Urinary bladder (tissue), 4 donors: ENCODE measurements at places on chromosomes 13 and 19. TPM values are rescaled to one million over a fixed set of nuclear protein-coding genes. Genes with fewer than 3 reads are reported as not detected.

Gene LAIR1
- total RNA-seq, result 11.8 TPM

Gene WDR88
- total RNA-seq, result not detected

Gene PSG4
- total RNA-seq, result 0.11 TPM

Gene KIR3DL3
- total RNA-seq, result not detected

Gene ZNF653
- 4.5 TPM for total RNA-seq

Gene GAPDHS
- total RNA-seq, result not detected

Gene PSG6
- not detected for total RNA-seq

Gene PSG5
- not detected for total RNA-seq

Gene ATP4B
- not detected for total RNA-seq

Gene RASGRP4
- 0.95 TPM for total RNA-seq

Gene DENND1C
- 0.63 TPM for total RNA-seq

GRCh38 chr13:110304256-110304655 lies 2.7 kb downstream of the COL4A1 start:
- no peak for DNase-seq

- DNase-seq, result peak; percentile 70
Observed at GRCh38 chr13:113820813-113821651, 42.8 kb downstream of the GAS6 start.

DNA sequence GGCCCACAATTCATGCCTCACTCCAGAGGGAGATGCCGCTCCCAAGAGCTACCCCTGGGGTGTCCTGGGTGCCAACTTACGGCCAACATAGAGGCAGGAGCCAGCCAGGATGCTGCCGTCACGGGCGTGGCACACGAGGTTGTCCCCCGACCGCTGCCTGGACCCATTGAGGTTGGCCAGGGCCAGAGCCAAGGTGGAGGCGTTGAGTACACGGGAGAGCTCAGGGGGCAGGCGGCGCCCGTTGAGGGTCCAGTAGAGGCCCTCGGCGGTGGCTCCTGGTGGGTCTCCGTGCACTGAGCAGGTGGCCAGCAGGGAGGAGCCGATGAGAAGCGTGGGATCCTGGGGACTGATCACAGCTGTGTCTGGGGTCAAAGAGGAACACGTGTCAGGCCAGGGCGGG lies 7.1 kb downstream of the CRLF1 start:
- DNase-seq, result no peak

DNA sequence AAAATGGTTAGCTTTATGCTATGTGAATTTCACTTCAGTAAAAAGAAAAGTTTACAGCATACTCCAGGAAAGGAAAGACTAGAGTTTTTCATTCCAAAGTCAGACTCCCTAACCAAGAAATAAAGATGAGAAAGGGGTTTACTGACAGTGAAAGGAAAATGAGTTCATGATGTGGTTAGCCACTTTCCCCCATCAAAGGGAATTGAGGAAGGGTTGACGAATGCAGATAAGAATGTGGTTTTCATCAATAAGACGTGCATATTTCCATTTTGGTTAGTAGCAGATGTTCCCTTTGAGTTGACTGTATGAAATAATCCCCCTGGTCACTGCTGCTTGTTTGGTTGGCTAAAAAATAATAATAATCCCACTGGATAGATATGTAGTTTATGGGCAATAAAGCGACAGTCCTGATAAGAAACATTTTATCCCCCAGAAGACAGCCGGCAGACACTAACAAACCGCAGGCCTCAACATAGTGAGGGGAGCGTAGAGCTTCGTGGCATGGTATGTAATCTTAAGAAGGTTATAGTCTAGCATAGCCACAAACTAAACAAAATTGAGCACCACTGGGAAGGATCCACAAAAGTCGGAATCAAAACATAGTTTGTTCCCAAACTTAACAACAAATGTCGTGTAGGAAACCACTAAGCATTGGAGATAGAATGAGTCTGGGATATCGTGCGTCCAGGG lies 114.8 kb downstream of the COL4A2 start:
- DNase-seq, result no peak

DNA sequence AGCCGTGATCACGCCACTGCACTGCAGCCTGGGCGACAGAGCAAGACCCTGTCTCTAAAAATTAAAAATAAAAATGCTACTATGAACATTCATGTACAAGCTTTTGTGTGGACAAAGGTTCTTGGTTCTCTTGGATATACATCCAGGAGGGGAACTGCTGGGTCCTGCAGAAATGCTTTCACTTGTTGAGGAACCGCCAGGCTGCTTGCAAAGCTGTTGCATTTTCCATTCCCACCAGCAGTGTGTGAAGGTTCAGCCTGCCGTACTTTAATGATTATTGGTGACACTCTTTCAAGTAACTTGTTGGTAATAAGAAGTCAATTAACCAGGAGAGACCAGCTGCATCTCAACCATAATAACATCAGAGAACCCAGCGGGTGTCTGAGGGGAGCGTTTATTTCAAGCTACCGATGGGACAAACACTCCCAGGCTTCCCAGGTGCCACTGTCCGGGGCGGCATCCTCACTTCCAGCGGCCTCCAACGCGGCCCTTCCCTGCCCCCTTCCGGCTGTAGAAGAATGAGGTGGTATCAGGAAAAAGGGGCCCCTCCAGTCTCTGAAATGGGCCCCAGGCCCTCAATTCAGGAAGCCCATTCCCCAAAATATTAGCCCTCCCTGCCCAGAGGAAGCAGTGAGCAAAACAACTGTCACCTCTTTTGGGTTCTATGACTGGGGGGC lies 15.2 kb upstream of the PPP1R12C start:
- DNase-seq, result no peak

GRCh38 chr19:17334414-17335409 lies at the start of gene ANO8:
TSS of gene ANO8 (minus strand) at chr19:17334855. CDS start at chr19:17334670, 185 bp downstream.
- peak; percentile 95 for DNase-seq
